ENCODE measurements at places on chromosomes 16 and 17.

- no peak for DNase-seq
Observed at GRCh38 chr17:38343608-38344419, at the start of gene GPR179. Gene GPR179, minus strand, starts transcription at chr17:38343956. Its CDS starts 167 bp downstream, at chr17:38343789.

DNA sequence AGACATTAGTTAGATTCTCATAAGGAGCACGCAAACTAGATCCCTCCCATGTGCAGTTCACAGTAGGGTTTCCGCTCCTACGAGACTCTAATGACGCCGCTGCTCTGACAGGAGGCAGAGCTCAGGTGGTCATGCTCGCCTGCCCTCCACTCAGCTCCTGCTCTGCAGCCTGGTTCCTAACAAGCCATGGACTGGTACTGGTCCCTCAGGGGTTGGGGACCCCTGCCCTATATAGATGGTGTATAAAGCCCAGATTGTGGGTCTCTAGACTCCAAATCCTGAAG, 52.1 kb upstream of the LYRM9 start:
- no peak for DNase-seq

DNA sequence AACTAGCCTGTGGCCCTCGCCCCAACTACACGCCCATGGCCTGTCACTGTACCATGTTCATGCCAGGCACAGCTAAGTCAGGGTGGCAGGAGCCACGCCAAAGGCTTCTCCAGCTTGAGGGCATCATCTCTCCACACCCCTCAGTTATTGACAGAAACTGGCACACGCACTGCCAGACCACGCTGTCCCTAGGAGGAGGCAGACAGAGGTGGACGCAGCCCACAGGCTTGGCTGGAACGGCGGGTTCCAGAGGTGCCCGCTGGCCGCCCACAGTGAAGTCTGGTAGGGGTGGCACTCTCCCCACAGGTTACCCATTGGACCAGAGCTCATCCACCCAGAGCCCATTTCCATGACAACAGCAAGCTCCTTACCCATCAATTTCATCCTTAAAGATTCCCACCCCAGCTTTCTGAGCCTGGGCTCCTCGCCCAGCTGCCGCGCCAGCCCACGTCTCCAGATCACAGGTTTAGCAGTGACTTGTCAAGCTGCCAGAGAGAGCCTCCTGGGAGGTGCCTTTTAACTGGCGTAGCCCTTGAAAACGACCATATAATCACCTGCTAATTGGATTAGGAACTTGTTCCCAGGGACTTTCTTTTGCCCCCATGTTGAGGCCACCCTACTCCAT, 27.9 kb downstream of the RPRML start:
- no peak for DNase-seq

- no peak for DNase-seq
Observed at GRCh38 chr17:32302860-32303649, 37.4 kb downstream of the RHBDL3 start.

DNA sequence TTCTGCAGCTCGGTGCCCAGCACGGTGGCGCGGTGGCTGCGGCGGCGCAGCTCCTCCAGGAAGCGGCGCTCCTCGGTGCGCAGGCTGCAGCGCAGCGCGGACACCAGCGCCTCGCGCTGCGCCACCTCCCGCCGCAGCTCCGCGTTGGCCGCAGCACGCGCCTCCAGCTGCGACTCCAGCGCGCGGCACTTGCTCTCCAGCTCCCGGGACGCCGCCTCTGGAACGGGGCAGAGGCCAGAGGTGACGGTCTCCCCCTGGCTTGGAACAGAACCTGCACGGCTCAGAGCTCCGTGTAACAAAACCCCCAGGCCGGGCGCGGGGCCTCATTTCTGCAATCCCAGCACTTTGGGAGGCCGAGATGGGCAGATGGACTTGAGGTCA, 13.2 kb upstream of the CLUH start:
- DNase-seq = no peak

- DNase-seq = no peak
Observed at GRCh38 chr17:62791767-62792446, 16.2 kb downstream of the MARCHF10 start.

- DNase-seq = no peak
Observed at GRCh38 chr16:84367750-84368307, 509 bp upstream of the ATP2C2 start.

- no peak for DNase-seq
Observed at GRCh38 chr16:49544828-49545227, 171.2 kb downstream of the C16orf78 start.

DNA sequence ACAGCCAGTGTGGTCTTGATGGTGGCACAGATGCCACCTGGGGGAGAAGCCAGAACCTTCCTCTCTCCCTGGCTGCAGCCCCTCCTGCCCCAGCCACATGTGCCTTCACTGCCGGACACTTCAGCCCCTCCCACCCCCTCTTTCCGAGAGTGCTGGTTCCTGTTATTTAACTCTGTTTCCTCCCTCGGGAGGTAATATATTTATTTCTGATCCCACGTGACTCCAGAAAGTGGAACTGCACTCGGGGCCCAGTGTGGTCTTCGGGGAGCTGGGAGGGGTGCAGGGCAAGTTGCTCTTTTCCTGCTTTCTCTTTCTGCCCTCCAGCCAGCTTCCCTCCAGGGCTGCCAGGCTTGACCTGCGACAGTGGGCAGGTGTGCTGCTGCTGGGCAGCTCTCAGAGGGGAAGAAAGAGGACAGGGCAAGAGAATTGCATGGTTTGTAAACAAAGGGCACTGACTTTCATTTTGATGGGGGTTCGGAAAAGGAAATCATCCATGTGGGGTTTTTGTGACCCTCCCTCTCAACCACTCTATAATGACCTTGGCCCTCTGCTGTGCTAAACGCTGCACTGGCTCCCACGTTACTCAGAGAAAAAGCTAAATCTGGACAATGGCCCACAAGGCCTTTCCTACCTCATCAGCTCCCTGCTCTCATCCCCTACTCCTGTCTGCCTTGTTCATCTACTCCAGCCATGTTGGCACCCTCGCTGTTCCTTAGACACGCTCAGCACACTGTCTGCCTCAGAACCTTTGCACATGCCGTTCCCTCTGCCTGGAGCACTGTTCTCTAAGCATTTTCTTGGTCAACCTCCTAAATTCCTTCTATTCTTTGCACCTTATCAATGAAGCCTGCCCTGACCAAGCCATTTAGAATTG, 8.2 kb upstream of the CIITA start:
- no peak for DNase-seq

DNA sequence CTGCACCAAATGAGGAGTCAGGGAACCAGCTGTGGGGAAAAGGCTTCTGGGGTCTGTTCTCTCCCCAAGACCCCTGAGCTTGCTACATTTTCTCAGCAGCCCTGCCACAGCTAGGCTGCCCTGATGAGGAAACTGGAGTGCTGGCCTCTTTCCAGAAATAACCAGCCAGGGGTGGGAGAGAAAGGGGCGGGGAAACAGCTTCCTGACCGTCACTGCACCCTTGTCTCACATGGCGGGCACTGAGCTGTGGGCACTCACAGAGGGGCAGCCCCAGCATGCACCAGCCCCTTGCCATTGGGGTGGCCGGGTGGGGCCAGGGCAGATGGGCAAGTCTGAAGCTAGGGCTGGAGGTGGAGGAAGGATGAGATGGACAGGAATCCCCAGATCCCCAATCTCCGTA, 2.9 kb downstream of the SRL start:
- no peak for DNase-seq

DNA sequence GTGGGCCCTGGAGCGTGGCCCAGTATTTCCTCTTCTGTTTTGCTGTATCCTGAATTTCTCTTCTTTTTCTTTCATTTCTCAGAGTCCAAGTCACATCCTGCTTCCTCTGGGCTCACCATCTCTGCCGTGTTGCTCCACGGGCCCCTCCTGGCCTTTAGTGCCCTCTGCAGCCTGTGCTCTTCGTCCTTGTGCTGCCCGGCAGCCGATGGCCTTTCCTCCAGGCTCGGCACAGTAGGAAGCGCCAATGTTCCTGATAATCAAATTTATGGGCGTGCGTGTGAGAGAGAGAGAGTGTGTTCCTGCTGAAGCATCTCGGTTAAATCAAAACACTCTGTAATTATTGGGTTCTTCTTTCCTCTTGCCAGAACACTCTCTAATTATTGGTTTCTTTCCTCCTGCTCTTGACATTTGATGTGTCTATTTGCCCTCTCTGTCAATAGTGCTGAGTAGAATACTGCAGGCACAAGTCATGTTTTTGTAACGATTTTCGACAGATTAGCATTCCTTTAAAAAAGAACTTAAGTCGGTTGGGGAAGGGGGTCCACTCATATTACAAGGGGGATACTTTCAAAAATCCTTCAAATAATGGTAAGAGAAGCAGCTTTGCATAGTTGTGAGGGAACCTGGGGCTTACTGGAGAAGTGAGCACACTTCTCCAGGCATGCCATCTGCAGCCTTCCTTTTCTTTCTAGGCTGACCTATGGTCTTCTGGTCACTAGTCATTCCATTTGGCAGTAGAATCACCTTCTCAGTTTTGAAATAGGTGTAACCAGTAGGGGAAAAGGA, 126.6 kb downstream of the RPTOR start:
- peak; percentile 74 for DNase-seq

- no peak for DNase-seq
Observed at GRCh38 chr17:63549289-63549945, 860 bp upstream of the DCAF7 start.

DNA sequence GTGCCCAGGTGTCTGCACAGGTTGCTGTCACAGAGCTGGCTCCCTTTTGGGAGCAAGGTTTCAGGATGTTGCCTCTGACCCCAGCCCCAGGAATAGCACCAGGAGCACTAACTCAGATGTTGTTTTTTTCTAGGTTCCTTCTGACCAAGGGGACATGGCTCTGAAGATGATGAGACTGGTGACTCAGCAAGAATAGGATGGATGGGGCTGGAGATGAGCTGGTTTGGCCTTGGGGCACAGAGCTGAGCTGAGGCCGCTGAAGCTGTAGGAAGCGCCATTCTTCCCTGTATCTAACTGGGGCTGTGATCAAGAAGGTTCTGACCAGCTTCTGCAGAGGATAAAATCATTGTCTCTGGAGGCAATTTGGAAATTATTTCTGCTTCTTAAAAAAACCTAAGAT, 28.1 kb downstream of the SCPEP1 start:
- DNase-seq = no peak

DNA sequence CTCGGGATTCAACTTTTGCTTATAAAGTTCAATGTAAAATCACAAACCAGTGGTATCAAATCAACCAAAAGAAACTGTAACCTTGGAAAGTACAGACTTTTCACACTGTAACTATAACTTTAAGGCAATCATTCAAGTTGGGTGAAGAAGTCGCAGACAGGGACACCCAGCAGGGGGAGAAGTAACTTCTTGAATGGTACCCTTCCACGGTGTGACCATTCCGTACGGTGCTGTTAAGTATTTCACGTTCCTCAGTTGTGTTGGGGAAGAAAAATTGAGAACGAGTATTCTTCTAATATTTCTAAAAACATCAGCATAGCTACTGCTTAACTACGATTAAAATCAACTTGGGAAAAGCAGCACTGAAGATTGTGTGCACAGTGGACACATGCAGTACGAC, 55.8 kb downstream of the MYH10 start:
- DNase-seq = no peak

GRCh38 chr17:38922538-38923297, 2.7 kb upstream of the LASP1NB start:
- no peak for DNase-seq

DNA sequence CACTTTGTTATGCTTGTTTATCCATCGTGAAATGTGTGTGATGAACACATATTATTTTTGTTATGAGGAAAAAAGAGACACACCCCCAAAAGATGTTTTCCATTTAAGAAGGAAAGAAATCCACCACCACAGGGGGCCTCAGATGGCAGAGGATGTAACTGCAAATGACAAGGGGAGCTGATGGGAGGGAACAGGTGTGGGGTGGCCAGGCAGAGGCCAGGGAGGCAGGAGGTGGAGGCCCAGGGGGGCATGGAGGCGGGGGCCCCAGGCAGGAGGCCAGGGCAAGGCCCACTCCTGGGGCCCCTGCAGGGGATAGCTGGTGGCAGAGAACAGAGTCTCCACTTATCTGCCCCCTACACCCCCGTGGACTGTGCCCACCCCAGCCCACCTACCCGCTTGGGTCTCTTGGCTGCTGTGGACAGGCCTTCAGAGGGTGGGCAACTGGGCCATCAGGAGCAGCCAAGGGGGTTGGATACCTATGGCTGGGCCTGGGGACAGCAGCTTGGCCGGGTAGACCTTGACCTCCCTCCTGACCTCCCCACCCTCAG, 28.0 kb downstream of the PPL start:
- DNase-seq = no peak

GRCh38 chr17:27458524-27458908, 2.3 kb downstream of the KSR1 start:
- no peak for DNase-seq

DNA sequence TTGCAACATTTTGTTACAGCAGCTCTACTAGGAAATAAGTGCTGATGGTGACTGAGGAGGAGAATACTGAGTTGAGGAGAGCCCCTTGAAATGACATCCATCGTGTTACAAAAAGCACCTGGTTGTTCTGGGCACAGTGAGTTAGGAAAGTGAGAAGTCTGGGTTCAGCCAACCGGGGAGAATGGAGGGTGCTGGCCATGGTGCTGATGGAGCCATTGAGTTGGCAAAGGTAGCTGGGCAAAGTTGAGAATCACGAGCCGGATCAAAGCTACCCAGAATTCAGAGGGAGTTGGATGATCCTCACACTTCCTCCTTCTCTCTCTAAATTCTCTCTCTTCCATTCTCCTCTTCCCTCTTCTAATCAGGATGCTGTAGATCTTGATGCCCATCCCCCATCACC, 35.0 kb upstream of the ASIC2 start:
- DNase-seq = no peak

DNA sequence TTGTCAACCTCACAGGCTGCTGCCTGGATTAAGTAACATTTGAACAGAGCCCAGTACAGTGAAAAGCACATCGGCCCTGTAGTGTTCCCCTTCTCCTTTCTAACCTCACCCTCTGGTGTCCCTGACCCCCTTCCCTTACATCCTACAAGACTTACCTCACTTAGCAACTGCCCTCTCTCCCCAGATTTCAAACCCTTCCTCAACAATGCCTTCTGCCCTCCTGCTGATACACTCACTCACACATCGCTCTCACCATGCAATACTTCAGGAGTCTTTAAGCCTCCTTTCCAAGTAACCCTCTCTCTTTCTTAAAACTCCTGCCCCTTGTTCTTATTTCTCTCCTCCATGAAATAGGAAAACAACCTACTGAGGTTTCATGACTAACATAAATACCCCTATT, 17.8 kb downstream of the ZZEF1 start:
- no peak for DNase-seq

DNA sequence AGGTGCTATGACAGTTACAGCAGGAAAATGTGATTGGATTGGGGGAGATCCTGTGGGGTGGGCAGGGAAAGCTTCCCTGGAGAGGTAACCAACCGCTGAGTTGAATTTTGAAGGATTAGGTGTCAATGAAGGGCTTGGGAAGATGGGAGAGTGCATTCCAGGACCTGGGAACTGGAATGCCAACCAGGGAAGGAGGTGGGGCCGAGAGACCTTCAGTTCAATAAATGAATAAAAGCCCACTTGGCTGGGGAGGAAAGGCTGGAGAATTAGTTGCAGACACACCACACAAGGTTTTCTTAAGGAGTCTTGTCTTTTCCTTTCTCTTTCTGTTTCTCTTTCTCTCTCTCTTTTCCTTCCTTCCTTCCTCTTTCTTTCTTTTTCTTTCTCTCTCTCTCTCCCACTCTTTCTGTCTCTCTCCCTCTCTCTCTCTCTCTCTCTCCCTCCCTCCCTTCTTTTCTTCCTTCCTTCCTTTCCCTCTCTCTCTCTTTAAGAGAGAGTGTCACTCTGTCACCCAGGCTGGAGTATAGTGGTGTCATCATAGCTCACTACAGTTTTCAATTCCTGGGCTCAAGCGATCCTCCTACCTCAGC, 3.3 kb downstream of the USP43 start:
- no peak for DNase-seq

All from NCI-H1417 treated with DMSO at 0.1 percent for 48 hours (cell line).